Glutamatergic neuron (in vitro differentiated cells): ENCODE measurements at places on chromosomes 12 and 14.
A peak's percentile ranks its signal among the peaks of the same experiment; 100 is the strongest.

GRCh38 chr14:80770114-80770908 lies 171.2 kb downstream of the CEP128 start:
- no peaks in the 10 kb centered on the region for H3K36me3 ChIP-seq
- no peaks in the 10 kb centered on the region for H3K4me1 ChIP-seq
- H3K4me3 ChIP-seq, result no peak overlapping the region
- no peak overlapping the region for H3K27ac ChIP-seq
- H3K27me3 ChIP-seq, result no peaks in the 10 kb centered on the region
- DNase-seq, result no peak

GRCh38 chr14:59998564-59998963 lies 78.6 kb downstream of the LRRC9 start:
- no peaks in the 10 kb centered on the region for H3K36me3 ChIP-seq
- no peaks in the 10 kb centered on the region for H3K4me1 ChIP-seq

DNA sequence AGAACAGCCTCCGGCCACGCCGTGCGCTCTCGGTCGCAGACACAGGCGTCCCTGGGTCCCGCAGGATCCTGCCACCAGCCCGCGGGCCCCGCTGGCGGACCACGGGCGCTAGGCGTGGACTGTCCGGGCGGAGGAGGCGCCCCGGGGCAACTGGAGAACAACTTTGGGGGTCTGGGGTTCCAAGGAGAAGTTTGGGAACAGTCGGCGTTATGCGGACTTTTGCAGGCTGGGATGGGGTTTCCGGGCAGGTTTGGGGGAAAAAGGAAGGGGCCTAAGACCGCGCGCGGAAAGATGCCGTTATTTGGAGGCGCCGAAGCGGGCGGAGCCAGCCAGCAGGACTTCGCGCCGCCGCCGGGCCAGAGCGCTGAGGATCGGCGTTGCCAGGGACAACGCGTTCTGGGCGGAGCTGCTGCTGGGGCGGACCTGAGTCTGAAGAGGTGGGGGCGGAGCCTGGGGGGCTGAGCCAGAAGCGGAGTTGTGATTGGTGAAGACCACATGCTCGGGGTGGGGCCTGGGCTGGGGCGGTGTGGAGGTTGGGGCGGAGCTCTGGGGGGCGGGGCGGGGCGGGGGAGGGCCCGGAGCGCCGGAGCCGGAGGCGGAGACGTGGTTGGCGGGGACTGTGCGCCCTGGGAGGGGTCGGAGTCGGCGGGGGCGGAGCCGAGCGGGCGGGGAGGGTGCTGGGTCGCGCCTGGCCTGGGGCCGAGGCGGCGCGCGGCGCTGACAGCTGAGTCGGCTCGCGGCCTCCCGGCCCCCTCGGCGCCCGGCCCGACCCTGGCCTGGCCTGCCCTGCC lies at the start of gene CYP46A1:
TSS of gene CYP46A1 (plus strand) at position 680 of the 791 bp plus-strand sequence. CDS start 120 bp downstream, outside the sequence.
- peak; percentile 99 for DNase-seq
- peaks cover 8% of the 10 kb centered on the region for H3K27me3 ChIP-seq
- H3K4me1 ChIP-seq, result peaks cover 7% of the 10 kb centered on the region
- H3K4me3 ChIP-seq, result peak within 1 kb of the TSS; percentile 84

DNA sequence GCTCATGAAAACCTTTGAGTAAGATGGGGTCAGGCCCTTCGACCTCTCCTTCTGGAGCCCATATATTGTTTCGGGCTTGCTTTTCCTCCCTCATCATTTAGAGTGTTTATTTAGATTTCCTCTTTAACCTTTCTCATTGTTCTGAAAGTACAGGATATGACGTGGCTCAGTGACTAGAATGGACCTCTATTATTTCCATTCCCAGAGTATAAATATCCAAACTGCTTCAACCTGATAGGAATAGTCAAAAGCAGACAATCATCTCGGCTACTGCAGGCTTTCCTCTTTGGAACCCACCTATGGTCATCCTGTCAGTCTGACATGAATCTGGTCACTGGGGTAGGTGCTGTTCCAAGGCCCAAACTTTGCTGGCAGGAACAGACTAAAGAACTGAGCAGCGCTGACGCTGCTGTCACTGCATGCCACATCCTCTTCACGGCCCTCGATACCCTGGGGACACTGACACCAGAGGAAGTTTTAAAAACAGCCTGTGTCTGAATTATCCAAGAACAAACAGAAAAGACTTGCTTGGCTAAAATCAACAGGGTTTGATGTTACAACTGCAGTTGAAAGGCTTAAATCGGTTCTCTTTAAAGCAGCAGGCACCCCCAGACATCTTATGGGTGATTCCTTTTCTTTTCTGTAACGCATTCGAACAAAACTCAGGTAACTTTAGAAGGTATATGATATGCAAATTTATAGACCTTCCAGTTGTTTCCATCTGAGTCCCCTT lies 5.0 kb upstream of the DDX47 start:
- H3K4me1 ChIP-seq, result peaks cover 4% of the 10 kb centered on the region
- no peak overlapping the region for H3K4me3 ChIP-seq
- peaks cover 6% of the 10 kb centered on the region for H3K27me3 ChIP-seq

GRCh38 chr14:25049568-25050268 lies at the start of gene STXBP6:
Gene STXBP6 (minus strand): TSS chr14:25050147. CDS start chr14:24974818, 75,329 bp downstream.
- peak within 1 kb of the TSS; percentile 90 for H3K4me3 ChIP-seq
- H3K27me3 ChIP-seq, result peaks cover 13% of the 10 kb centered on the region
- peaks cover 6% of the 10 kb centered on the region for H3K4me1 ChIP-seq
- H3K36me3 ChIP-seq, result no peaks in the 10 kb centered on the region

DNA sequence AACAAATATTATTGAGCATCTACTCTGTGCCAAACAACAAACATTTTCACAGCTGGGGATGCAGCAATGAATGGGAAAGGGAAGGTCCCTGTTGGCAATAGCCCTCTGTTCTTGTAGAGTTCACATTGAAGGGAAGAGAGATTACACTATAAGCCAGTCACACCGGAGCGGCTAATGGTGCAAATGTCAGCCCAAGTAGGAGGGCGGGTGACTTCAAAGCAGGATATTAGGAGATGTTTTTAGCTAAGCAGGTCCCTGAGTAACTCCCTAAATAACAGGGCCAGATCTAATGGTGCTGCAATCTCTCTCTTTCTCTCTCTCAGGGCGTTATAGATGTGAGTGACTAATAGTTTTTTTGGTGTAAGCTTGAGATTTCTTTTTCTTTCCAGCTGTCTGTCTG lies 30.7 kb downstream of the FLVCR2 start:
- no peaks in the 10 kb centered on the region for H3K36me3 ChIP-seq
- no peak overlapping the region for H3K4me3 ChIP-seq
- H3K4me1 ChIP-seq, result no peaks in the 10 kb centered on the region
- H3K27me3 ChIP-seq, result peaks cover 2% of the 10 kb centered on the region

- no peak overlapping the region for H3K4me3 ChIP-seq
- H3K4me1 ChIP-seq, result peaks cover 3% of the 10 kb centered on the region
- no peak for DNase-seq
- H3K36me3 ChIP-seq, result no peaks in the 10 kb centered on the region
Measured at GRCh38 chr12:64656429-64656828, 46.1 kb downstream of the RASSF3 start.

DNA sequence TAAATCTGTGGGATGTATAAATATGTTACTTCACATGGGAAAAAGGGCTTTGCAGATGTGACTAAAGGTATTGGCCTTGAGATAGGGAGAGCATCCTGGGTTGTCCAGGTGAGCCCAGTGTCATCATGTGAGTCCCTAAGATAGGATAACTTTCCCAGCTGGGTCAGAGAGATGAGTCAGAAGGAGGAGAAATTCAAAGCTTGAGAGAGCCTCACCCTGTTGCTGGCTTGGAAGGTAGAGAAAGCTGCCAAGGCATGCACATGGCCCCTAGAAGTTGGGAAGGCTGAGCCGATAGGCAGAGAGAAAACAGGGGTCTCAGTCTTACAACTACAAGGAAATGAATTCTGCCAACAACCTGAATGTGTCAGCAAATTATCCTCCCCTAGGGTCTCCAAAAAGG lies 213.0 kb downstream of the ADGRD1 start:
- no peaks in the 10 kb centered on the region for H3K36me3 ChIP-seq
- DNase-seq, result no peak
- no peaks in the 10 kb centered on the region for H3K4me1 ChIP-seq
- H3K27ac ChIP-seq, result no peak overlapping the region

DNA sequence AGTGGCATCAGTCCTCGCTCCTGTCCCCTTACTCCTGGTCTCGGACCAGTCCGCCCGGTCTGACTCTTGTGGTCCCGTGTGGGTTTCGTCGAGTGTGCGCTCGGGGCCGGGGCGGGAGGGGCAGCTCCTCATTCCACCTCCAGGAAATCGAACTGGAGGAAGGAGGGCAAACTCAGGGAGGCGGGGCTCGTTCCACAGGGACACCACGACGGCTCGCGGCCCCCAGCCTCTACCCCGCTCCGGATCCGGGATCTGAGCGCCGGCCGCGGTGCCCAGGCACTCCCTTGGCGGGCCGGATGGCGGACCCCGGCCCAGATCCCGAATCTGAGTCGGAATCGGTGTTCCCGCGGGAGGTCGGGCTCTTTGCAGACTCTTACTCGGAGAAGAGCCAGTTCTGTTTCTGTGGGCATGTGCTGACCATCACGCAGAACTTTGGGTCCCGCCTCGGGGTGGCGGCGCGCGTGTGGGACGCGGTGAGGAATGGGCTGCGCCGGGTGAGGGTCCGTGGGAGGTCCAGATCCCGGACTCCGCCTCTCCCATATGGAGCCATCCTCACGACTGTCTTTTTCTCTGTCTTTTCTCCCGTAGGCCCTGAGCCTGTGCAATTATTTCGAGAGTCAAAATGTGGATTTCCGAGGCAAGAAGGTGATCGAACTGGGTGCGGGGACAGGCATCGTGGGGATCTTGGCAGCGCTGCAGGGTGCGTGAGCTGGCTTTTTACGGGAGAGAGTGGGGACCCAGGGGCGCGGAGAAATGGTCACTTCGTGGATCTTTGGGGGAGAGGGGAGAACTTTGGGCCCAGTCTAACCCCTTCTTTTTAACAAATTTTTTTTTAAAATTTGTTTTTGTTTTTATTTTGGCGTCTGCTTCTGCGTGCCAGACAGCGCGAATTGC lies at the start of gene EEF1AKMT3:
TSS of gene EEF1AKMT3 (plus strand) at position 186 of the 894 bp plus-strand sequence. CDS start at position 297, 111 bp downstream.
- H3K36me3 ChIP-seq, result peaks cover 5% of the 10 kb centered on the region
- H3K27me3 ChIP-seq, result peaks cover 7% of the 10 kb centered on the region
- DNase-seq, result peak; percentile 72
- H3K27ac ChIP-seq, result peak within 1 kb of the TSS; percentile 93
- peak within 1 kb of the TSS; percentile 99 for H3K4me3 ChIP-seq
- peaks cover 5% of the 10 kb centered on the region for H3K4me1 ChIP-seq

DNA sequence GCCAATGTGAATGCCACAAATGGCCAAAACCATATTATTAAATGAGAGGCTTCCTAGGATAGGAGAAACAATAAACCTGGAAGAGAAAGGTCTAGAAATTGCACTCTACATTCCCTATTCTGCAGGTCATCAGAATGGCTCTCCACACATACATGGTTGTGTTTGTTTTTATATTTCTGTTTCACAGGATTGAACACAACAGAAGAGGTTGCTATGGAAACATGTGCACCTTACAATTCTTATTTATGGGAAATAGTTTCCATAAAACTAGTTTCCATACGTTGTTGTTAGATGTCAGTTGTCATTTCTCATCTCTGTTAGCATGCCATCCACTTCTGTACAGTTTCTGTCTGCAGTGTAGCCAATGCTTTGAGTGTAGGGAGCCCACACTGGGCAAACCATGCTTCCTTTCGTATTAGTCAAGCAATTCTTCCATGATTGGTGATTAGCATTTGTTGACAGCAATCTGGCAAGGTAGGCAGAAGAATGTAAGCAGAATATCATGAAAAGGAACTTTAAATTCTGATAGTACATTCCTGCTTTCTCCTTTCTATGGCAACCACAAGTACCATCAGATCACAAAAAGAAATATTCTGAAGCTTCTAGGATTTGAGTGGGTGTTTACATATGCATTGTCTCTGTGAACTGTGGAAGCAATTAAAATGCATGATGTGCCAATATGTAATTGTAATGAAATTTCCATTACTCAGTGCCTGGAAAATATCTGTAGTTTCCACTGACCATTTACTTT lies 141.6 kb upstream of the AVPR1A start:
- H3K27me3 ChIP-seq, result no peaks in the 10 kb centered on the region
- H3K36me3 ChIP-seq, result no peaks in the 10 kb centered on the region

GRCh38 chr12:54392485-54393206 lies 8.1 kb upstream of the ZNF385A start:
- H3K4me1 ChIP-seq, result peaks cover 32% of the 10 kb centered on the region
- H3K27me3 ChIP-seq, result peaks cover 7% of the 10 kb centered on the region

- no peaks in the 10 kb centered on the region for H3K36me3 ChIP-seq
- no peak overlapping the region for H3K4me3 ChIP-seq
- peaks cover 2% of the 10 kb centered on the region for H3K27me3 ChIP-seq
- peaks cover 6% of the 10 kb centered on the region for H3K4me1 ChIP-seq
- no peak overlapping the region for H3K27ac ChIP-seq
Measured at GRCh38 chr14:65237941-65238340, 135.6 kb upstream of the MAX start.

DNA sequence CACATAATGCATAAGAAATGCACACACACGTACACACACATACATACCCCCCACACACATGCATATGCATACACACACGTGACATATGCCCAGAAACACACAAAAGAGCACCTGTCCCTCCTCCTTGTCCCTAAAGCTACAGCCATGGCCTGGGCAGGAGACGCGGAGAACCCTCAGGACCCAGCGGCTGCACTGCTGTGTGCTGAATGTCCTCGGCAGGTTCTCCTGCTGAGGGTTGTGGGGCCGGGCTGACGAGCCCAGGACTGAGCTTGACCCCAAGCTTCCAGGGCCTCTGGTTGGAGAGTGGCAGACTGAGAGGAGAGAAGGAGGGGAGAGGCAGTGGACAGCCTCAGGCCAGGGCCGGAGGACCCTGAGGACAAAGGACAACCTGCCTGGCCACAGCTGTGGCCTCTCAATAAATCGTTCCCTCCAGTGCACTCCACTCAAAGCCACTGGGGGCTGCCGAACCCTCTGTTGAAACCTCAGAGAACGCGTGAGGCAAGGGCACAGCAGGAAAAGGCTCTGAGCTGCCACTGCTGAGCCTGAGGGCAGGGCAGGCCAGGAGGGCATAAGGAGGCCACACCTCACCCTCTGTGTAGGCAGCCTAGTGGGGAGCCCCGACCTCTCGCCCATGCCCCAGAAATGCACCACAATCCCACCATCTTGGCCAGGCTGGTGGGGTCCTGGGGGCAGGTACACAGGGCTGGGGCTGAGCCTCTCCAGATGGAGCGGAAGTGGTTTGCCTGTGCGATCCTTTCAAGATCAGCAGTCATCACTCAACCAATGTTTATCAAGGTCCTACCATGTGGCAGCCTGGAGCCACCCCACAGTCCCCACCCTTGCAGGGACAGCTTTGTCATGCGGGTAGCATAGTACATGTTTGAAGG lies 3.1 kb downstream of the CACNA2D4 start:
- H3K36me3 ChIP-seq, result no peaks in the 10 kb centered on the region
- no peak overlapping the region for H3K4me3 ChIP-seq
- peak; percentile 50 for DNase-seq
- peak overlapping the region; percentile 71 for H3K27ac ChIP-seq
- H3K27me3 ChIP-seq, result peaks cover 5% of the 10 kb centered on the region

DNA sequence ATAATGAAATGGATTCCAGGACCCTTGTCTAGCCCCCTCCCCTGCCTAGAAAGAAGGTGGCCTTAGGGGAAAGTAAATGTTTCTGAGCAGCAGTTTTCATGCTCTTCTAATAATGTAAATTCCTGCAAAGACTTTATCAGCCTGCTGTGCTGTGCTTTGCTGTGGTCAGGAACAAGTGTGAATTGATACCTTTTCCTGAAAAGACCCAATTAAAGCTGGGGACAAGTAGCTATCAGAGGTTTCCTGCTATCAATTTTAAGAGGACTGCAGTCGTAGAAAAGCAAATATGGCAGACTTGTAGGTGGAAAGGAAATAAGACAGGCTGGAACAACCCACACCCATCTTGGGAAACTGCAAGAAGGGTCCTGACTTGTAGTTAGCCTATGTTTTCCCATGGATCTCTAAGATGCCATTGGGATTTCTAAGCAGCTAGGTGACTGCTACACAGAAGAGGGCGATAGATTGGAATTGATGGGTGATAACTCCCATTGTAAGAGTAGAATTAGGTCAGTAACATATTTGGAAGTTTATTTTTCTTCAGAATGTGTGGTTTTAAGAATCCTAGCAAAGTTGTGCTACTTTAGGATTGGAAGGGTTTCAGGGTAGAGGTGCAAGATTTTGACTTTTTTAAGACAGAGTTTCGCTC lies 3.1 kb downstream of the DYNLL1 start:
- no peak overlapping the region for H3K4me3 ChIP-seq
- H3K27ac ChIP-seq, result no peak overlapping the region
